Left ventricle myocardium inferior (tissue), 1 donor: ENCODE measurements at places on chromosomes 3 and 15.

DNA sequence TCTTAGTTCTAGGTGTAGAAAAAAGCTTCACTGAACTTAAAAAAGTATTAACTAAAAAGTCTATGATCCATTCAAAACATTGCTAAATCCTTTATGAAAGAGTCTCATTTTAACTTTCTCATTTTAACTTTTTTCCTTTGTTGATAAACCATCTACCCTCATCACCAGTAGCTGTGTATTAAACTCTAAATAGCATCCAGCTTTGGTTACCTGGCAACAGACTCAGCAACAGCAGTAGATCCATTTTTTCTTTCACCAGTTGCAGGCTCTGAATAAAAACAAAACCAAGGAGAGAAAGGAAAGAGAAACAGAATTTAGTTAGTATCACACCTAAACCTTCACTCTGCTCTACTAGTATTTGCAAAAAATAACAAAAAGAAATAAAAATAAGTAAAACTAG, 51.6 kb downstream of the TP53BP1 start:
- no peak for DNase-seq

GRCh38 chr15:96421178-96421601, 90.7 kb downstream of the NR2F2 start:
- no peak for DNase-seq

GRCh38 chr3:46986055-46986730, 6.7 kb downstream of the NBEAL2 start:
- DNase-seq = no peak

DNA sequence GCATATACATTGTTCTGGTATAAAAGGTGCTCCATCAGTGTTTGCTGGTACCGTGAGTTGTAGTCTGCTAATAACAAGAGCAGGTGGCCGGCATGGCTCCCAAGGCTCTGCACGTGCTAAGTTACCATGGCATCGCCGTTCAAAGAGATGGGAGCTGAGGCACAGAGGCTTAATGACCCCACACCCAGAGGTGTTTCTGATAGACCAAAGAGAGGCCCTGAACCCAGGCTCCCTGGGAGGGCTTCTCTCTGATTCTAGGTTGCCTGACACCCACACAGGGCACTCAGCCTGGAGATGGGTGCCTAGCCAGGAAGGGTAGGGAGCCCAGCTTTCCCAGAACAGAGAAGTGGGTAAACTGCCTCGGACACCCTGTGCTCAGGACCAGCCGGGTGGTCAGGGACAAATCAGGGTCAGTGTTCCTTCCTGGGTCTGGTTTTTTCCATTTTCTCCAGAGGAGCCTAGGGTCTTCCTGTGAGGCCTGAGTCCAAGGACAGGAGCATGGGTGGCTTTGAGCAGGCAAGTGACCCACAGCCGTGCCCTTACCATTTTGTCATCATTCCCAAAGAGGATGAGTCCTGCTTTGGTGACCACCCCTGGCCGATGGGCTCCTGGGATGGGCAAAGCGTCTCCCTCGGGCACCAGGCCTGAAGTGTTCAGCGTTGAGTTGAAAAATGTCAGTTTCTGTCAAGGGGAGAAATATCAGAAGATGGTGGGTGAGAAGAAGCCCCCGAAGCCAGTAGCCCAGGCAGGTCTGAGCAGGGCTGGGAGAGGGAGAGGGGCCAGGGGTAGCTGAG, 27.3 kb downstream of the ALDH1L1 start:
- no peak for DNase-seq

- DNase-seq = no peak
These were observed 30.4 kb downstream of the NFKBIZ start for GRCh38 chr3:101879623-101880284.

DNA sequence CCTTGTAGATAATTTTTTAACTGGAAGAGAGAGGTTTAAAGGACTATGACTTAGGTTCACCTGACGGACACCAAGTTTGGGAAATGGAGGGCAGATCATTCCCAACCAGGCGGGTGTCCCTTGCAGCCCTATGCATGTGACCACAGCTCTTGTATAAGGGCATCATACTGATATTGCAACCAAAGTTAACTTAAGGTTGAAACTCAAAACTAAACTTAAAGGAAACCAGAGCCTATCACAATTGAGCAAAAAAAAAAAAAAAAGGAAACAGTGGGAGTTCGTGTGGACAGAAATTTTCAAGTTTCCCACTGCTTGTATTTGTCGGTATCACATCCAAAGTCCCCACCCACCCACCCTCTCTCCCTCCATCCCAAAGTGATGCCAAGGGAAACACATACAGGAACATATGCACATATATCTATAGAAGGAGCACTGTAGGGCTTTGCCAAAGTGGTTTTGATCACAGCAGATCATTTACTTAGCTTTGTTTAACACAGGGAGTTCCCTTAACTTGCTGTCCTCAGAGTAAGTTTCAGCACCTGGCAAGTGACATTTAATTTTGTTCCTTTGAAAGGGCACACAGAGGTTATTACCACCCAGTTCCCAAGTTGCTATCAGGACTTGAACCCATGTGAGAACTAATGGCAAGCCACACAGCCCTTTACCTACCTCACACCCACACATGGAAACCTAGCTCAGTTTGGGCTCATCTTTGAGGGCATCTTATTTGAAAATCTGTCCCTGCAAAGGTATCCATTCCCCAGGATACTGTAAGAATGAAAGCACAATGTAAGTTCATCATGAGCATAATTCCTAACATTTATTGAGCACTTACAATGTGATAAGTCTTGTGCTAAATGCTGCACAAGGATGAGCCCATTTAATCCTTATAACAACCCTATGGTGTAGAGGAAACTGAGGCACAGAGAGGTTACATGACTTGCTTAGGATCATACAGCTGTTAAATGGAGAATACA, 204.5 kb upstream of the CMC1 start:
- DNase-seq = no peak

GRCh38 chr3:137792626-137793271, 28.6 kb downstream of the SOX14 start:
- DNase-seq = no peak

DNA sequence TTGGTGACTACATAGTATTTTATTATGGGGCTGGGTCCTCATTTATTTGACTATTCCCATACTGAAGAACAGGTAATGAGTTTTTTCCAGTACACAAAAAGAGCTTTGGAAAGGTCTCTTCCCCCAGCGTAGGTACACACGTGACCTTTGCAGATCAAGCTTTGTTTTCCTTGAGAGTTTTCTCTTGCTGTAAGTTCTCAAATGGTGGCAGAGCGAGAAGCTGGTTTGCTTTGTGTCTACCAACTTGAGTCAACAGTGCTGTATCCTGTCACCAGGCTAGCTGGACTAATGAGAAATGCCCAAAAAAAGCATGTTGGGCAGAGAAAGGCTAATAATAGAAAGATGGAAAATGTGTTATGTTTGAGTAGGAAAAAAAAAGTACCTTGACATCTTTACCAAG, 21.7 kb downstream of the GXYLT2 start:
- no peak for DNase-seq

DNA sequence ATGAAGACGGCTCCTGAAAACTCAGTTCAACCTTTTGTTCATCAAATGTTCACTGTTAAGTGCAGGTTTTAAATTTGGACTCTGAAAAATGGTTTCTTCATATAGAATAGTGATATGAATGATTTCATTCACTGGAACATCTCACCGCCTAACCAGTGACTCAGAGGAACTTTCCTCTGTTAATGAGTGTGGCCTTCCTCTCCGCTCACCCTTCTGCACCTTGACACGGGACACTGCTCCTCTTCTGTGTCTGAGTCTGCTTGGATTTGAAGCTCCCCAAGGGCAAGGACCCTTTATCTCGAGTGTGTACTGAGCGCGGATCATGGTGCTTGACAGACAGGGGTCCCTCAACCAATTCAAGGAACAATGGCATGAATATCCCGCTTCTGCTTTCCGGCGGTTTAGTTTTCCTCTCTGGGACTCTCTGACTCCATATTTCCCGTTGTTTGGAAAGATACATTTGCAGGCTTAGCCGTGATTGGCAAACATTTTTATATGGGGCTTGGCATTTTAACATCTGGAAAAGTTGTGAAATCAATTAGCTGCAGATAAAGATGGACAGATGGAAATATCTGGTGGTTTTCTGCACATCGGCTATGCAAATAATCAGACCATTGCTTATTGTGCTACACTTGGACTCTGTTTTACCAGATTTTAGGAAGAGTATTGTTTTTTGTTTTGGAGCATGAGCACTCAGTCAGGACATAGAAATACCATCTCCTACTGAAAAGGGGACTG, 20.9 kb downstream of the KBTBD8 start:
- no peak for DNase-seq
